ENCODE measurements at places on chromosomes 4 and X. TPM values are rescaled to one million over a fixed set of nuclear protein-coding genes. Genes with fewer than 3 reads are reported as not detected.

Gene CFI
- total RNA-seq: 1.1 TPM

Gene EVC2
- not detected for total RNA-seq

Gene CCDC120
- not detected for total RNA-seq

Gene SSX1
- not detected for total RNA-seq

Gene RNF212
- not detected for total RNA-seq

Gene RHOXF2B
- total RNA-seq: not detected

Gene UNC5C
- total RNA-seq: 17.4 TPM

Gene CTAG1A
- not detected for total RNA-seq

Gene DCAF8L2
- not detected for total RNA-seq

Measured in A172 (cell line).